Heart right ventricle (tissue), 16 donors: ENCODE measurements at places on chromosomes 2 and 18. TPM values are rescaled to one million over a fixed set of nuclear protein-coding genes. Genes with fewer than 3 reads are reported as not detected.

Gene TSPYL6
- 0.20 TPM for total RNA-seq

Gene REEP1
- total RNA-seq: 25.3 TPM

Gene CPSF3
- total RNA-seq: 15.7 TPM

DNA sequence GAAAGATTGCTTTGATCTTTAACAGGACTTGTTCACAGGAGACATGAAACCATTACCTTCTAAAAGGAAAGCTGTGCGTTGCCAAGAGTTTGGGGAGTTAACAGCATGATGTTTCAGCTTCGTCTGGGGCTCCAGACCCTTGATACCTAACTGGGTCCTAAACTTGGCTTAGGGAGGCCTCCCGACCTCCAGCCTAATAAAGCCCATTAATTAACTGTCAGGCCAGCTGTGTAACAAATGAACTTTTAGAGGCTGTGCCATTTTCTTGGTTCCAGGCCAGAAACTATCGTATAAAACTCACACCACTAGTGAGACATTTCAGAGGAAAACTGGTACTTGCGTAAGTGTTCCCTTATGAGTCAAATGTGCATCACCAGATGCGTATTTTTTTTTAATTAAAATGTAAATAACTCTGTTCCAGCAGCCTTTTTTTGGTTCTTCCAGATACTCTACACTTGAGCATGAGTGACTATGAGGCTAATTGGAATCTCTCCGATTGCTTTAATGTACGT is 236.5 kb downstream of the BCL2 start:
- H3K27ac ChIP-seq: no peak overlapping the region
- no peak for DNase-seq
- H3K27me3 ChIP-seq: no peaks in the 10 kb centered on the region
- no peak overlapping the region for H3K4me3 ChIP-seq
- H3K4me1 ChIP-seq: no peaks in the 10 kb centered on the region

- DNase-seq: peak; percentile 80
- H3K27ac ChIP-seq: peak overlapping the region; percentile 69
- no peak overlapping the region for H3K4me3 ChIP-seq
Observed at GRCh38 chr18:11995445-11996189, 14.3 kb downstream of the IMPA2 start.

- no peak for DNase-seq
- no peak overlapping the region for H3K4me3 ChIP-seq
- H3K27ac ChIP-seq: no peak overlapping the region
- no peaks in the 10 kb centered on the region for H3K27me3 ChIP-seq
- H3K36me3 ChIP-seq: no peaks in the 10 kb centered on the region
Observed at GRCh38 chr2:183416753-183417152, 292.5 kb downstream of the NUP35 start.

- no peak overlapping the region for H3K4me3 ChIP-seq
- DNase-seq: no peak
- no peaks in the 10 kb centered on the region for H3K36me3 ChIP-seq
- H3K27me3 ChIP-seq: no peaks in the 10 kb centered on the region
- H3K27ac ChIP-seq: no peak overlapping the region
Observed at GRCh38 chr2:239918749-239919148, 106.4 kb downstream of the NDUFA10 start.

- H3K27me3 ChIP-seq: no peaks in the 10 kb centered on the region
- peaks cover 7% of the 10 kb centered on the region for H3K36me3 ChIP-seq
- H3K27ac ChIP-seq: no peak overlapping the region
- no peak overlapping the region for H3K4me3 ChIP-seq
- no peak for DNase-seq
Observed at GRCh38 chr18:49168281-49168985, 217.7 kb upstream of the SMAD7 start.

DNA sequence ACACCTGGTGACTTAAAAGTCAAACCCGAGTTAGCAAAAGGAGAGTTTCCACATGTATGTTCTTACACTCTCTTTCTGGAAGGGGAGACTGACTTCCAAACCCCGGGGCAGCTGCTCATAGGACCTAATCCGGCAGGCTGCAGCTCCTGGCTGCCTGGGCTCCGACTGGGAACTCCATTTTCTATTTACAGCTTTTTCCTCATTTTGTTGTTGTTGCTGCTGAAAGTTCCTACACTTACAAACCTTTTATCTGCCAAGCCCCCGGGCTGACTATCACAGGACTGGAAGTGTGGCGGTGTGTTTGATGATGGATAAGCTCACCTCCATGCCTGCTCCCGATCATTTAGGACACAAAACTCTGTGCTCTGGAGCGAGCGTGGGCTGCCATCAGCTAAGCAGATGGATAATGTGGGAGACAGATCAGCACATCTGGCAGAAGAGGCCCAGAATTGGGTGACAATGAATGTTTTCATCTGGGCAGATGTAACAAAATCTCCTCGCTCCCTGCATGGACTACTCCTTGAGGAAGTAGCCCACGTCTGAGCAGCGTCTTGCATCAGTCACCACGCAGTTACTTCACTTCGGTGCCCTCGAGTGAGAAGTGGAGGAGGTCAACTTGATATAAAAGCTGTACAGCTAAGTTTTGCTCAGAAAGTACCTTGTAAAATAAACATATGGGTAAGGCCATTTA is 114.4 kb upstream of the COPS8 start:
- H3K4me3 ChIP-seq: no peak overlapping the region
- no peak overlapping the region for H3K27ac ChIP-seq
- H3K27me3 ChIP-seq: peaks cover 4% of the 10 kb centered on the region

DNA sequence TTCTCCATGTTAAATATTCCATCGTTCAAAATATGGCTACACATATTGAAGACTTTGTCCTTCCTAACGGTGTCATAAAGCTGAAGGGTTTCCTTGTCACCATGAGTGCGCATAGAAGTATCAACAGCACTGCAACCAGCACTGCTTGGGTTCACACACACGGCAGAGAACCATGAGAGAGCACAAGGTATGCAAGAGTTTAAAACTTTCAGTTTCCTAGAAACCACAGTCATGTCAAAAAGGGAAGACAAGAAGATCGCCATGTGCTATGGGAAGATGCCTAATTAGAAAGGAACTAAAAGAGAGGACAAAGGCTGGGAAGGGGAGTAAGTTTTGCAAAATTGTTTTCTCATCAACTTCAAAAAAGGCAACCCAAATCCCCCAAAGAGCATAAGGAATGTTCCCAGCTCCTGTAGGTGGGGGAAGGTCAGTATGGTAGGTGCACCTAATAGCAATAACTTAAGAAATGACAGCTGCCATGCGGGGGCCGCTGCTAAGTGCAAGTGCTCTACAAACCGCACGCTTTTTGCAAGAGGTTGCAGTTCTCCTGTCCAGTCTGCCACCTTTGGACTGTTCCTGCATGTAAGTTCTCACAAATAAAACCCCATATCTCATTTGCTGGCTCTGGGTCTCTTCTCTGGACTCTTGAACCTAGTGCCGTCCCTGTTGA is 136.8 kb downstream of the TMEM163 start:
- H3K36me3 ChIP-seq: no peaks in the 10 kb centered on the region
- H3K27ac ChIP-seq: no peak overlapping the region
- DNase-seq: no peak
- no peaks in the 10 kb centered on the region for H3K27me3 ChIP-seq
- H3K4me1 ChIP-seq: no peaks in the 10 kb centered on the region
- H3K4me3 ChIP-seq: no peak overlapping the region

GRCh38 chr2:183996825-183997793 is 601.2 kb upstream of the ZNF804A start:
- no peak for DNase-seq
- no peak overlapping the region for H3K4me3 ChIP-seq
- no peaks in the 10 kb centered on the region for H3K36me3 ChIP-seq
- no peaks in the 10 kb centered on the region for H3K27me3 ChIP-seq
- no peaks in the 10 kb centered on the region for H3K4me1 ChIP-seq
